ENCODE measurements at places on chromosomes 1 and 21. TPM values are rescaled to one million over a fixed set of nuclear protein-coding genes. Genes with fewer than 3 reads are reported as not detected.

Gene G0S2
- 1.9 TPM for total RNA-seq

Gene PLPPR4
- total RNA-seq = not detected

Gene LCE3D
- not detected for total RNA-seq

Gene BTBD8
- 1.7 TPM for total RNA-seq

Gene C1orf115
- total RNA-seq = 15.8 TPM

Gene SLC2A5
- not detected for total RNA-seq

Measured in endothelial cell of umbilical vein (primary cell).